ENCODE measurements at places on chromosomes 7 and 10. TPM values are rescaled to one million over a fixed set of nuclear protein-coding genes. Genes with fewer than 3 reads are reported as not detected.

The CLIP2 gene
- total RNA-seq, result 7.5 TPM

DNA sequence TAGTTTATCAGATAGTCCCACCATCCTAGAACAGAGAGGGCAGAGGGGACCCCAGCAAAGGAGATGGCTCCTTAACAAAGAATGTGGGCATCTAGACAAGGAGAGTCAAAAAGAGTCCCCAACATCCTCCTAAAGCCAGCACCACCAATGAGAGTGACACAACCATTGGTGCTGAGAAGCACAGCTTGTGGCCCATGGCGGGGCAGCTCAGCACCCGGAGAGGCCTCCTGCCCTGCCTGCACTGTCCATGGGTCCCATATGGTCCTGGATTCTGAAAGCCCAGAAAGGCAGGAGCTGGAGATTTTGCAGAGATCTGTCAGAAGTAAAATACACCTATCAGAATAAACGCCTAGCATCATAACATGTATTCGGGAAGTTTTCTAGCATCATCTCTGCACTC lies 311.8 kb upstream of the ZNF32 start:
- H3K4me1 ChIP-seq, result no peaks in the 10 kb centered on the region
- H3K4me3 ChIP-seq, result no peak overlapping the region
- no peak overlapping the region for H3K27ac ChIP-seq
- no peaks in the 10 kb centered on the region for H3K36me3 ChIP-seq
- H3K27me3 ChIP-seq, result no peaks in the 10 kb centered on the region
- DNase-seq, result no peak

GRCh38 chr10:32367793-32368453 lies 21.0 kb upstream of the EPC1 start:
- no peaks in the 10 kb centered on the region for H3K36me3 ChIP-seq
- no peak overlapping the region for H3K4me3 ChIP-seq
- H3K4me1 ChIP-seq, result no peaks in the 10 kb centered on the region
- H3K27me3 ChIP-seq, result no peaks in the 10 kb centered on the region
- DNase-seq, result peak; percentile 67

The AKR1C8 gene
- total RNA-seq, result not detected

DNA sequence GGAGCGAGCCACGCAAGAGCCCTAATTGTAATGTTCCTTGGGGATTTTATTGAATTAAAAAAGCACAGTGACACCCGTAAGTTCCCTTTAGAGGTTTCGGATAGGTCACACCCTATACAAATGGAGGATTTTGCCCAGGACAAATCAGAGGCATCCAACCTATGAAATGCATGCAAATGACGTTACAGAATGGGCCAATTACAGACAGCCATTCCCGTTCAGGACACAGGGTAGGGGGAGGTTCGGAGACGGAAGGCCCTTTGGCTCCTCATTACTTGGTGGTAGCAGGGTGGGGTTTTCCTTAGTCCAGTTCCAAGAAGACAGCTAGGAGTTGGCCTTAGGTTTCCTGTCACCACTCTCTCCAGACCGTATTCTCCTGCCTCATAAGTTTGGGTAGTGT lies 754.1 kb downstream of the IPMK start:
- H3K27me3 ChIP-seq, result no peaks in the 10 kb centered on the region
- no peak for DNase-seq
- no peaks in the 10 kb centered on the region for H3K36me3 ChIP-seq
- no peaks in the 10 kb centered on the region for H3K4me1 ChIP-seq
- H3K4me3 ChIP-seq, result no peak overlapping the region
- H3K27ac ChIP-seq, result no peak overlapping the region

GRCh38 chr7:5462216-5462615 lies 38.6 kb upstream of the TNRC18 start:
- H3K27me3 ChIP-seq, result no peaks in the 10 kb centered on the region
- H3K4me3 ChIP-seq, result no peak overlapping the region
- DNase-seq, result no peak
- no peaks in the 10 kb centered on the region for H3K36me3 ChIP-seq
- H3K27ac ChIP-seq, result no peak overlapping the region
- no peaks in the 10 kb centered on the region for H3K4me1 ChIP-seq

Measured in neural progenitor cell (in vitro differentiated cells).